ENCODE measurements at places on chromosomes 3 and 15.

DNA sequence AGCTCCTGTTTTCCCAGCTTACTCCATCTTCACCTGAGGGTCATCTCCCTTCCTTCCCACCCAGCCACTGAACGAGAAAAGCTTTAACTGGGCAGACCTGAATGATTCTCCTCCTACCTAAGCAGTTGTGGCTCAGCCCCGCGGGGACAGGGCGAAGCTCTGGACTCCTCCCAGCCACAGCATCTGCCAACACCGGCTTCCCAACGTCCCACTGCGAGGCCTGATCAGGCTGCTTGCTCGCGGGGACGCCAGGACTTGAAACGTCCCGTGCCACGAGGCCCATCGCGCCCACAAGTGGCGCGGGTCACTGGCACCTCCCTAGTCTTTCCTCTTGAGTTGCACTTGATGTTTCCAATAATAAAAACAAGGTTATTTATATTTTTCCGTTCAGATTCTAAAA is at the start of gene SPATA16:
TSS of gene SPATA16 (minus strand) at position 250 of the 400 bp plus-strand sequence. CDS start 23,504 bp downstream, outside the sequence.
- no peak for DNase-seq

DNA sequence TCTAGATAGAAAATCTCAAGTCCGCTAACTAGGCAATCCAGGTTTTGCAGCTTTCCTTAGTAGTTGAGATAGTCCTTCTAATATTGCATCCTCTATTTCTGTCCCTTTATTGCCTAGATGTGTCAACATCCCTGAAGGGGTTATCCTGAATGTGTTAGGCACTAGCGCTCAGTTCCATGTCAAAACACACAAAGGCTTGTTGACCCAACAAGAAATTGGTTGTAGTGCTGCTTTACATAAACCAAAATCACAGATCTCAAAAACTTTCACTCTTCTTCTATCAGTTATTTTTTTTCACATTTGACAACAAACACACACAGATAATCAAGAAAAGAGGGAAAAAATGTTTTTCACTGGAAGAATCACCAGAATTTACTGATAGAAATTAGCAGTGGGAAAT is 51.4 kb upstream of the SOX2 start:
- no peak for DNase-seq

DNA sequence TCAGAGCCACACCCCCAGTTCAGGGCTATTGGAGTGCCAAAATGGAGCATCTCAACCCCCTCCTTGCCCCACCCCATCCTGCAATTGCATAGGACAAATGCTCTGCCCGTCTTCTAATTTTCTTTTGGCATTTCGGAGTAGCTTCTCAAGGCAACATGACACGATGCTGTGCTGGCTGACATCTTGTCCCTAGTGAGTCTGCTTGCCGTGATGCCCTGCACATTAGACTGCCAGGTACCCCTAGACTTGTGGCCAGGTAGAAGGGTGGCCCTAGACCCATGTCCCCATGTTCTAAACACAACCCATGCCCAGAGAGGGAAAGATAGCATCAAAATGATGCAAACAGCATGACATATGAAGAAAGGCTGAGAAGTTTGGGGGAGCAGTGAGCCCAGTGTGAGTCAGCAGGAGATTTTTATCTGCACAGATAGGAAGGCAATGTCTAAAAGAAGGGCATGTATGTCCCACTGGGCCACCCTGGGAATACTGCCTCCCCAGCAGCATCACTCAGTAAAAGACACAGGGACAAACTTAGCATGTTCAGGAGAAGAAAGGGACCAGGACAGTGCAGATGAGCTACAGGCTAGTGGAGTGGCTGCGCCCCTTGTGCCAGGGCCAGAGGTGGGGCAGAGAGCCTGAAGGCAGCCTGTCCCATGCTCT is 36.8 kb downstream of the CA12 start:
- no peak for DNase-seq

DNA sequence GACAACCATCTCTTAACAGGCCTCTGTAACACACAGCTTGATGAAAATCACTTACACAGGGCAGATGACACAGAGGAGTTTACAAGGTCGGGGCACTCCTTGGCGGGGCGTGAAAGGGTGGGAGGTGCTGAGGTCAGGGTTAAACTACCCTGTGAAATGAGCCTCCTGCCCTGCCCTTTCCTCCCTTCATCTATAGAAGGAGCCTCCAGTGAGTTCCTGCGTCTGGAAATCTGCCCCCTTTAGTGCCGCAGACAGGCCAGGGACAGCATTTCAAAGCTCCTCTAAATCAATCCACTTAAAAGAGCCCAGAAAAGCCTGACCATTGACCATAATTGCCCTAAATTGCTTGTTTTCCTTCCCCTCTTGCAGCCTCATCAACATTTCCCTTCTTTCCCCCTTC is 1.9 kb downstream of the ROBO1 start:
- DNase-seq: no peak

DNA sequence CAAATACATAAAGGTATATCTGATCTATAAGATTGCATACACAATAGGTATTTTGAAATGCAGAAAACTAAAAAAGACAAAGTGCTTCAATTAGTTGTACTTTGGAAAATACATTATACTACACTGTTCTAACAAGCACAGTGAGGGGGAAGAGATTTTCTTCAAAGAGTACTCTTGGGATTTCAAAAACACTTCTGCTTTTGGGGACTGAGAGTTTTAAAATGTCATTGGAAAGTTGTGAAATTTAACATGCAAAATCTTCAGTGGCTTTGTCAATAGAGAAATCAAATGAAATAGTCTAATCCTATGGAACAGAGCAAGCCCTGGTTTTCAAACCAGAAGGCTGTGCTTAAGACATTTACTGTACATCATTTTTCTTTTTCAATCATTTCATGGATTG is 322.2 kb upstream of the SEMA6D start:
- no peak for DNase-seq

- DNase-seq: no peak
These were observed 1021.7 kb upstream of the GBE1 start for GRCh38 chr3:82783194-82783593.

- no peak for DNase-seq
These were observed 171.4 kb downstream of the NFKBIZ start for GRCh38 chr3:102020735-102021134.

DNA sequence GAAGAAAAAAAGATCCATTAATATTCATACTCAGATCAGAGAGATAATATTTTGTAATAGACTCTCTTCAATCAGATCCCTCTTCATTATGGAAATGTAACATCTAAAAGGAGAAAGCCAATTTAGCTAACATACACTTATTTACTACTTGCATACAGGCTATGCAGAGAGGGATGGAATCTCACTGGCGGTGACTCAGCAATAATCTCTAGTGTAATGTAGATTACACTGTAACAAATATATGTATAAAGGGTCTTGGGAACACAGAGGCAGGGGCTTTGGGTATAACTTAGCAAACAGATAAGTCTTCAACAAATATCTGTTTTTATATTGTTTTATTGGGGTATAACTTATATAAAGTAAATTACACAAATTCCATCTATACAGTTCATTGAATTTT is 69.6 kb downstream of the CGNL1 start:
- no peak for DNase-seq

DNA sequence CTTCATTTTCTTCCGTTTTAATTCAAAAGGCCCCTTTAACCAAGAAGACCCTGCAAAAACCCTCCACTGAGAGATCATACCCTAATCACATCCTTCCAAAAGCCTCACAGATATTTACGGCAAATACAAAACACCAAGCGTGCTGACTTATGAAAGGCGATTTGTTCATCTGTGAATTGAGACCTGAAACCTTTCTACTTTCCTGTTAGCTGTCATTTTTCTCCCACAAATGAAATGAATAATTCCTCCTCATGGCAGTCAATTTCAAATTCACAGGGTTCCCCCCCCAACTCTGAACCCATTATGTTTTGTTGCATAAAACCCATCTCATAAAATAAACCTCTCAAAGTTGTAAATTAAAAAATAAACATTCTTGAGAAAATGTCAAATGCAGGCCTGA is 149.6 kb downstream of the PDZRN3 start:
- DNase-seq: no peak

DNA sequence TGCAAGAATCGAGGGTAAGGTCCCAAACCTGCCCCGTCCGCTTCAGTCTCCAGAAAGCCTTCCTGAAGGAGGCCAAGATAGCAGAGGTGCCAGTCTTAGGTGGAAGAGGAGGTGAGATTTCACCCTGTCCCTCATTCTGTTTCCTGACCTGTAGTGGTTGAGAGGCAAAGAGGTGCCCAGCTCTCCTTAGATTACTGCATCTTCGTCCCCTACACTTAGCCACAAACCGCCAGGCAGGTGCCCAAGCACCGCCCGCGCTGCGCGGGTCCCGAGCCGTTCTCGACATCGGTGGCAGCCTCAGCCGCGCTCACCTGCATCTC is 23.8 kb upstream of the POLG start:
- DNase-seq: no peak

- no peak for DNase-seq
These were observed 36.9 kb downstream of the PLSCR1 start for GRCh38 chr3:146507331-146508120.

GRCh38 chr15:78374436-78375393 is 34.6 kb downstream of the CRABP1 start:
- DNase-seq: no peak

DNA sequence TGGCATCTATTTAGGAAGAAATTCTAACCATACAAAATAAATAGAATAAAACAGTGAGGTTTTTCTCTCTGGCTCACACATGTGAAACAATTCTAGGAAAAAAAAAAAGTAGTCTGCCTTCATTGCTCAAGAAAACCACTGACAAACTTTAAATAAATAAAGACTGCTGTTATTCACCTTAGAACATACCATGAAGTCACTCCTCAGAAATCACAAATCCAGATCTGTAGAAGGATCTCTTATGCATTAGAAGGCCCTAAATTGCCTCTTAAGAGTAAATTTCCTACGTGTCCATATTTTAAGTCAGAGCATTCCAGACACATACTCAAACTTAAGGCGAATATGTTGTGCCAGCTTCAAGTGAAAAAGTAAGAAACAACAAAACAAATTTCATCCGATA is 217.3 kb downstream of the ZIC4 start:
- DNase-seq: no peak

- peak; percentile 39 for DNase-seq
These were observed 245.0 kb upstream of the TOPAZ1 start for GRCh38 chr3:43996379-43997301.

GRCh38 chr3:81983382-81983781 is 221.9 kb upstream of the GBE1 start:
- no peak for DNase-seq

GRCh38 chr3:123429362-123430125 is 19.3 kb downstream of the ADCY5 start:
- no peak for DNase-seq

DNA sequence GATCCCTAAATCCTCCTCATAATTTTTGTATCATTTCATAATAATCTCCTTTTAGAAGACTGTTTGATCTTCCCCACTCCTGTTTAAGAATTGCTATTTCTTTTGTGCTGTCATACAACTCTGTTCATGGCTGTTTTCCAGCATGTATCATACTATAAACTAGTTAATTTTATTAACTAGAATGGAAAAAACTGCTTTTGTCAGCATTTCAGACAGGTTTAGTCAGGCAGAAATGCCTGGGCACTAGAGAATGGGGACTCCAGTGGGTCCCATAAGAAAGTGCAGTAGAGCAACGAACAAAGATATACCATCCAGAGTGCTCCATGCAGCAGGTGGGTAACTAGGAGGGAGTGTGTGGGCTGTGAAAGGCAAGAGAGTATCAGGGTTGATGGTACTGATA is 523.9 kb downstream of the PLOD2 start:
- DNase-seq: no peak

GRCh38 chr3:78801926-78802561 is 965.8 kb downstream of the ROBO1 start:
- DNase-seq: no peak

GRCh38 chr15:74421302-74422245 is 12.2 kb downstream of the SEMA7A start:
- peak; percentile 53 for DNase-seq

GRCh38 chr3:14204515-14205284 is 26.1 kb downstream of the LSM3 start:
- DNase-seq: no peak
